ENCODE measurements at places on chromosomes 2 and 18.

GRCh38 chr2:170971071-170971470, 42.0 kb downstream of the GORASP2 start:
- peak; percentile 81 for DNase-seq

GRCh38 chr2:233819884-233820773, 34.2 kb downstream of the HJURP start:
- DNase-seq = peak; percentile 65

DNA sequence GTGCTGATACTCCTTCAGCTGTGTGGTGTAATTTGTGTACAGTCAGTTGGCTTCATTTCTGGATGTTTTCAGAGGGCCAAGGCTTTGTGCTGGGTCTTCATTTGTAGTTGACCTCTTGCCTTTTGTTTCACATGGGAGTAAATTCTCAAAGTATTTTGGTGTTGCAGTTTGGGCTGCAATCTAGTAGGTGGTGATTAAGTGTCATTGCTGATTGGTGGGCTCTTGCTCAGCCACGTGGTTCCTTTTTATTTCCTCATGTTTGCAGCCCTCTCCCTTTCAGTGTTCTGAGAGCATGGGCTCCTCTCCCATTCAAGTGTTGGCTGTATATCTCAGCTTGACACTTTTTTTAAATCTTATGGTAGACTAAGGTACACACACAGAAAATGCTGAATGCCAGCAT, 96.8 kb downstream of the SNTG2 start:
- no peak for DNase-seq

DNA sequence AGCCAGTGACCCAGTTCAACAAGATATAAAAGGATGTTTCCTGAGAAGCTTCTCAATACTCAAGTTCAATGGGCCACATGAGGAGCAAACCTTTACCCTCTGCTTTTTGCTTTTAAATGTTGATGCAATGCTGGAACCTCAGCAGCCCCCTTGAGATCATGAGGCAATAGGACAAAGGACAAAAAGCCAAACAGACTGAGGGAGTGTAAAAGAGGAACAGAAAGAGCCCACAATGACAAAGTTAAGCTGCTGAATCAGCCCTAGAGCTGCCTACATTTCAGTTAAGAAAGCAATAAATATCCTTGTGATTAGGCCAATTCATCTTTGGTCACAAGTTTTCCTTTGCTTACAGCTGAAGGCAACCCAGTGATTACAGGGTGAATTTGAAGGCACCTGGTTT, 76.9 kb downstream of the MRO start:
- DNase-seq = no peak

GRCh38 chr2:9331704-9332103, 91.6 kb downstream of the ITGB1BP1 start:
- DNase-seq = no peak

DNA sequence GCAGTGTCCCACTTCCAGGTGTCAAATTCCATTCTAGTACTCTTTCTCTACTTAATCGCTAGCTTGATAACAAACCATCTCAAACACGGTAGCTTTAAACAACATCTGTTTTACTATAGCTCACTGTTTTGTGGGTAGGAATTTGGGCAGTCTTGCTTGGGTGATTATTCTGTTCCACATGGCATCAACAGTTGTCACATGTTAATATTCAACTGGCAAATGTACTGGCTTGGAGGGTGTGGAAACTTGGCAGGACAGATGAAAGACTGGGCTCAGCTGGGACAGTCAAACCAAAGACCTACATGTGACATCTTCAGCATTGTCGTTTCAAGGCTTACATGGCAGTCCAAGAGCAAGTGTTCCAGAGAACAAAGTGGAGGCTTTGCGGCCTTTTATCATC, 241.8 kb downstream of the PTH2R start:
- no peak for DNase-seq

- no peak for DNase-seq
Observed at GRCh38 chr18:49788327-49788898, 24.9 kb downstream of the ACAA2 start.

DNA sequence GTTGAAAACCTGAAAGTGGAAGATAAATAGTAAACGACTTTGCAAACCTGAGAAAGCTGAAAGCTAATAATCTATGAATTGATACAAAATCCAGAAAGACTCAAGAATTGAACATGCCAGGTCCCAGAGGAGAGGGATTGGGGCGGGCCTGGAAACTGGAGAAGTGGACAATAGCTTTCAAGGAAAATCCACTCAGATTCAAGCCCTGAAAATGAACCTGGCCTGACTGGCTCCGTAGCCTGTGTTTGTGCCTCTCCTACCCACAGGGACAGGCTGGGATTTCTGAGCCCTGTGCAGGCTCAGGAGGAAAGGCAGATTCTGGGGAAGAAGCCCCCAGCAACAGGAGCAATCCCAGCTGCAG, 274.8 kb upstream of the HS6ST1 start:
- peak; percentile 63 for DNase-seq

DNA sequence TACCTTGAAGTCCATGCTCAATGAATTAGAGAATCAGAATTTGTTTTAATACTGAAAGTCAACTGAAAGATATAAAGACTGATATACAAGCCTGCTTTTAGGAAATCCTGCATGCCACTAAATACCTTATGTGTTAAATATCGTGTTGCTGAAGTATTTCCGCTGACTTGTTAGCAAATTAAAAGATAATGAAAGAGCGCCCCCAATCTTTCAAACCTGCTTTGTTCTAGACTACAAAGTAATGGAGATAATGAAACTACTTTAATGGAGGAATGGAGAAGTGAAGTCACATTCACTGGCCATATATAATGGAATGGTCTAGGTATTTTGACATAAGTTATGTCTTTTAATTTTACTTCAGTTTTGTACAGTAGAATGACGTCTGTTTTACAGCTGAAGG, 95.7 kb downstream of the ASXL3 start:
- DNase-seq = no peak

- no peak for DNase-seq
Observed at GRCh38 chr2:157887946-157888345, 11.8 kb upstream of the ACVR1 start.

DNA sequence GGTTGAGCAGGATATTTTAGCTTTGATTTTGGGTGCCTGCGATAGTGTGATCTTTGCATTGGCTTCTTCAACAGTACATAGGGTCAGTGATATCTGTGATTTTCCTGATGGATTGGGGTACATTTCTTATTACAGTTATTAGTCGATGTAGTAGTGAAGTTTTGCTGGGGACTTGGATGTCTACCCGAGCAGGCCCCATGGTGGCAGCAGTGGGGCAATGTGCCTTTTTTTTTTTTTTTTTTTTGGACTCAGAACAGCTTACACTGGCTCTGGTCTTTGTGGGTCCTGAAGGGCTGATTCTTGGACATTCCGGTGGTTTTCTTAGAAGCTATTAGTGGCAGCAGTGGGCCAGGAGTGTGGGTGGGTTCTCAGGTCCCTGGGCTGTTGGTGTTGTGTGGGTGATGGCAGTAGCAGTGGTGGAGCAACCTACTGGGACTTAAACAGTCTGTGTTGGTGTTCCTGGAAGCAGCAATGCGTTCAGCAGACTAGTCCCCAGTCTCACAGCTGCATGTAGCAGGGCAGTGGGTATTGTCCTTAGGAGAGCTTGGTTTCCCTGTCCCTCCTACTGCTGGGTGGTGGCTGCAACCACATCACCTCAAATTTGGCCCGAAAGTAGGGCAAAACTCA, 53.7 kb upstream of the SLC4A10 start:
- no peak for DNase-seq

- peak; percentile 4 for DNase-seq
Observed at GRCh38 chr2:86793752-86794151, 3.0 kb upstream of the CD8A start.

- no peak for DNase-seq
Observed at GRCh38 chr2:211930331-211930730, 608.3 kb downstream of the ERBB4 start.

DNA sequence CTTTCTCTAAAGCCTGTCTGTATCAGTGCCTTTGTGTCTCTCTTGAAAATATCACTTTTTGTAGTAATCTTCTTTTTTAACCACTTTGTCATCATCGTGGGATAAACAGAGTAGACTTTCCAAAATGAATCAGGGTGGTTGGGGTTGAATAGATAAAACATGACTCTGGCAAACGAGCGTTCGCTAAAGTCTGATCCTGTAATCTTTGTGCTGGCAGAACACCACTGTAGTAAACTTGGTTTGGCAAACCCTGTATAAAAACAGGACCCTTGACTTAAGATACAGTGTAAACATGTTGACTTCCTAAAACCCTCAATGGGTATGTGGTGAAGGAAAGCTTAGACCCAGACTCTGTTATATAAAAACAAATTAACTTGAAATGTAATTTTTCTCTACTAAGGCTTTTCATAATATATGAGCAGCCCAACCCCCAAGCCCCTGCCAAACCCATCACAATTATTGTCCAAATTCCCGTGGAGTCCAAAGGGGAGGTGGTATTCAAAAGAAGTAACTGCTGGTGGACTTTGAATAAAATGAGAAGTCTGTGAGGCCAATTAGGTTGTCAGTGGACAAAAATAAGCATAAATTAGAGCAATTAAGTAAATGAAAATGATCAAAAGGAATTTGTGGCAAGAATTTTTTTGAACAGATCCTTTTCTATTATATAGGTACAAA, 52.2 kb downstream of the COLEC12 start:
- DNase-seq = no peak

Measured in osteoblast (primary cell).